Activated CD4-positive, alpha-beta T cell treated with anti-CD3 and anti-CD28 coated beads, Interleukin-2, amount 10 ng/mL, durations not matched to agents 7 days and 5 days (primary cell): ENCODE measurements at places on chromosomes 3 and 15.

DNA sequence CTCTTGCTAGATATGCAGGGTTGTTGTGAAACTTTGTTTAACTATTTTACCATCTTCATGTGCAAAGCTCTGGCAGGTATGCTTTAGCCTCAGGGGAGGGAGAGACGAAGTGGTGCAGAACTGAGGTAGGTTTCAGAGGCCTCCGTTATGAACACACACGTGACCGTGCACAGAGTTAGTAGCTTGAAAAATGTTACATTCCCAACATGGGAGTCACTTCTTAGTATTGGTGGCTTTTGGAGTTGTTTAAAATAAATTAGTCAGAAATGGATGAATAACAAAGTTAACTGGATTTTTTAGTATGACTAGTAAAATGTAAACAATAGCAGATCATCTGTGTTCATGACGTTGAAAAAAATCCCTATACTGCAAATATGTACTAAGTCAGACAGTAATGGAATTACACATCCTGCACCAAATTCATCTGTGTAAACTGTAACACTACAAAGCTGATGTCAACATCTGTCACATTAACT lies 279.6 kb downstream of the KLF13 start:
- DNase-seq, result no peak

DNA sequence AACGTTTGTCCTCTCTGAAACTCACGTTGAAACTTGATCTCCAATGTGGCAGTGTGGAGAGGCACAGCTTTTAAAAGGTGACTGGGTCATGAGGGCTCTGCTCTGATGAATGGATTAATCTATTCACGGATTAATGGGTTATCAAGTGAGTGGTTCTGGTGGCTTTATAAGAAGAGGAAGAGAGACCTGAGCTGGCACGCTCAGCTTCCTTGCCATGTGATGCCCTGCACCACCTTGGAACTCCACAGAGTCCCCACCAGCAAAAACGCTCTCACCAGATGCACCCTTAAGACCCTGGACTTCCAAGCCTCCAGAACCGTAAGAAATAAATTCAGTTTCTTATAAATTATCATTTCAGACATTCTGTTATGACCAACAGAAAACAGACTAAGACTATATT lies 2.6 kb downstream of the PPP1R2 start:
- DNase-seq, result no peak

- DNase-seq, result no peak
Measured at GRCh38 chr15:27238209-27238608, 267.2 kb downstream of the GABRG3 start.

- DNase-seq, result no peak
Measured at GRCh38 chr15:91268510-91268909, 168.5 kb downstream of the SV2B start.

- no peak for DNase-seq
Measured at GRCh38 chr3:65028024-65028423, 340.2 kb upstream of the ADAMTS9 start.

- no peak for DNase-seq
Measured at GRCh38 chr15:71151081-71151480, 35.8 kb downstream of the THSD4 start.

GRCh38 chr15:54836052-54836795 lies 360.5 kb downstream of the RSL24D1 start:
- no peak for DNase-seq

DNA sequence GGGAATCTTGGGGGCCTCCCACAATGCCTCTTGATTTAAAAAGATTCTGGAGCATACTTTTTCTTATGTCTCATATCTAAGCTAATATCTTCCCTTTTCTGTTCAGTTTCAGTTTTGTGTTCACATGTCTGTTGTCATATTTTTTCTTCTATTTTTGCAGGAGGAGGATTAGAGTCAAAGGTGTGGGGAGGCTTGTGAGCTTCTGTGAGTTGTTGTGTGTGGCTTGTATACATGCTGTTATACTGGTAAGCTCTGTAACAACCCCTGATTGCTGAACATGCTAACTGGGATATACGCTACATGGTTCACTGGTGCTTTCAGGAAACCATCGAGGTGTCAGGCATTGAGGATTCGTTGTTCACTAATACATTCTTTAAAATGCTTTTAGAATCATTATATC lies 83.5 kb downstream of the SLC25A26 start:
- DNase-seq, result no peak

DNA sequence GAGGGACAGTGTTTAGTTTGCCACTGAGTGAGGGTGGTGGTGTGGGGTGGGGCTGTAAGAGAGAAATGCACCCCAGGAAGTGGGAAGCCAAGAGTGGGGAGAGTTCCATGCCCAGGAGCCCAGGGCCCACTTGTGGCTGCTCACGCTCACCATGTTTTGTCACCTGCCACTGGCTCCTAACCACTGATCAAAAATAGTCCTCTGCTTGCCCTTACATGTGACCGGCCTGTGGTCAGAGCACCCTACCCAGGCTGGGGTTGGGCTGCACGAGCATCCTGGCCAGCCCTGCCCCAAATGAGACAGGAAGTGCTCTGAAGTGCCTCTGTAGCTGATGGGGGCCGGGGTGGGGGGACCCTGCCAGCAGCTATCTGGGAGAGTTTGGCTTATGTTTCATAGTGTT lies 216.3 kb downstream of the RPLP1 start:
- peak; percentile 43 for DNase-seq

- no peak for DNase-seq
Measured at GRCh38 chr3:172630316-172630715, 80.6 kb downstream of the NCEH1 start.

DNA sequence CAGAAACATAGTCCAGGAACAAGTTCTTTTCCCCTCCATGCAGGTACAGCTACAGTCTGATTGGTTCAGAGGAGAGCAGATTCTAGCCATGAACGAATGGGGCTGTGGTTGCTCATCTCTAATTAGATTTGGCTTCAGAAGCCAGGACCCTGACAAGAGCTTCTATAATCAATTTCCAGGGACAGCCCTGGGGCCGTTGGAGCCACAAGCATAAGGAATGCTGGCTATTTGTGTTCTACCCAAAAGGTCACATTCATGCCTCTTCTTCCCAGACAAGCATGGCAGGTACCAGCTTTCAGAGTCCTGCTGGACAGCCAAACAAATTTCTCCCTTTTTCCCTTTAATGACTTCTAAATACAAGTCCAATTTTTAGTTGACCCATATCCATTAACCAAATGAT lies 215.5 kb upstream of the LRTM1 start:
- no peak for DNase-seq

GRCh38 chr3:36193448-36193847 lies 186.9 kb upstream of the STAC start:
- no peak for DNase-seq

GRCh38 chr15:59791755-59792154 lies 102.6 kb upstream of the BNIP2 start:
- no peak for DNase-seq

DNA sequence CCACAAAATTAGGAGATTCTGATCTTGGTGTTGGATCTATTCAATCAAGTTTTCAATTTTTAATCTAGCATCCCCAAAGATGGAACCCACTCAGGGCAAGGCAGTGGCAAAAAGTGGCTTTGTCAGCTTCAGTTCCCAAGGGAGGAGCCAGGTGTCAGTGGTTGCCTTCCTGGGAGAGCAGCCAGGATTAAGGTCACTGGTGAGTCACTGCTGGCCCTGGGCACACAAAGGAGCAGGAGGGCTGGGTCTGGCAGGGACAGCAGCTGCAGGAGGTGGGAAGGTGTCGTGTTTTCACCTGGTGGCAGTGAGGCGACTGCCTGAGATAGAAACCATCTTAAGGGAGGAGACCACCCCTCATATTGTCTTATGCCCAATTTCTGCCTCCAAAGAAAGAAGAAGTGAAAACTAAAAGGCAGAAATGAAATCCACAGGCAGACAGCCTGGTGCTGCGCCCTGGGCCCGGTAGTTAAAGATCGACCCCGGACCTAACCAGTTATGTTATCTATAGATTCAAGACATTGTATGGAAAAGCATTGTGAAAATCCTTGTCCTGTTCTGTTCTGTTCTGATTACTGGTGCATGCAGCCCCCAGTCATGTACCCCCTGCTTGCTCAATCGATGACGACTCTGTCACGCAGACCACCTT lies 5.9 kb upstream of the KLHL25 start:
- DNase-seq, result no peak

- DNase-seq, result no peak
Measured at GRCh38 chr15:69094124-69094921, 66.1 kb upstream of the GLCE start.

DNA sequence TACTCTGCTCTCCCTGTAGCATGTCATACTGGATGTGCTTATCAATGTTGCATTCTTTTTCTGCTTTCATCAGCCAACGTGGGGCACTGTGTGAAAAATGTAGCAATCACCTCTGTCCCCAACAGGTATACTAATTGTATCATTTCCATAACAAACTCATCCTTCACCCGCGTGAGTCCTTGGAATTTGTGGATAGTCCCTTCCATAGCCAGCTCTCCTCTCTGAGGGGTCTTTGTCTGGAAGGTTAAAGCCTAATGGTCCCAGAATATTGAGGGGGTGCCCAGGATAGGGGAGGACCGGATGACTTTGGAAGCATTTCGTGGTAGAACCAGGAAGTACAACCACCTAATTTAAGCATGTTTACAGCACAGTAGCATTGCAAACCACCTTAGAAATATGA lies 124.6 kb downstream of the FOXB1 start:
- no peak for DNase-seq

DNA sequence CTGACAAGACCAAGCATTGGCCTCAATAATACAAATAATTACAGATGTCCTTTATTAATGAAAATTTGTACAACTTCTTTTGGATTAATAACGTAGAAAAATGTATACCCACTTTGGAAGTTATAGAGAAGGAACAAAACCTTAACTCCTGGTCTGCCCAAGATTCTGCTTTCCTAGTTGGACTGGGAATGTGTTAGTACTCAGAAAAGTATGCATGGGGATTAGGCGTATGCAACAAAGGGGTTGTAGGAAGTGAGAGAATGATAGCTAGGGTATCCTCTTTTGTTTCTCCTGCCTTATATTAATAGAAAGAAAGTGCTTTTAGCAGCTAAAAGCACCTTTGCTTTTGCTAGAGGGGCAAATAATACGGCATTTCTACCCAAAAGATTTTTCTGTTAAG lies 116.2 kb upstream of the LRRFIP2 start:
- DNase-seq, result no peak

DNA sequence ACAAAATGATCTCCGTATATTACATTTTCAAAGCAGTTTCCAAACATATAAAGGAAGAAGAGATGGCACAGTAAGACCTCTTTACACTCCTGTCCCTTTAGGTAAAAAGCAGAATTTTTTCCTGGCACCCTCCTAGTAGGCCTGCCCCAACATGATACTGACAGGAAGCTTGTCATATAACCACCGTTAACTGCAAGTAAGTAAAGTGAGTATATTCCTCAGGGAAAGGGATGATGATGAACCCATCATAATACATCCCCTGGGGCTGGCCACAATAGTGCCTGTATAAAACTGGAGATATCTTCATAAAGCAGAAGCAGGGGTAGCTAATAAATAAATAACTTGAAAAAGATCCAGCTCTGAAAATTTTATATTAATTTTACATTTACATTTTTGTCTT lies 893.0 kb downstream of the DIPK2A start:
- DNase-seq, result no peak

- DNase-seq, result no peak
Measured at GRCh38 chr3:158991146-158991705, 189.4 kb downstream of the MFSD1 start.

- no peak for DNase-seq
Measured at GRCh38 chr3:144324076-144324475, 352.5 kb downstream of the DIPK2A start.

DNA sequence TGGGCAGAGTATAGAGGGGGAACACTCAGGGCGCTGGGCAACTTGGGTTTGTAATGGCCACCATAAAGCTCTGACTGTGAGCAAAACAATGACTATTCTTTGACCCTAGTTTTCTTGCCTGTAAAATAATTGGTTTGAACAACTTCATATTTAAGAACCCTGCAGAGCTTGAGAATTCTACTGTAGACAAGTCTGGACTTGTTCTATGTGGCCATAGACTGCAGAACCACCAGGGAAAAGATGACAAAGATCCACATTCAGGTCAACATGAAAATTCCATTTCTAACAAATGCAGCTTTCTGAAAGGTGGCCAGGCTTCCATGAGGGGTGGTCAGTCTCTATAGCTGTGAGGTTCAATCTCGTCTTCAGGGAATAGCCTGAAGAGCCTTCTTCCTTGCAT lies 239.4 kb upstream of the LRRN1 start:
- no peak for DNase-seq

DNA sequence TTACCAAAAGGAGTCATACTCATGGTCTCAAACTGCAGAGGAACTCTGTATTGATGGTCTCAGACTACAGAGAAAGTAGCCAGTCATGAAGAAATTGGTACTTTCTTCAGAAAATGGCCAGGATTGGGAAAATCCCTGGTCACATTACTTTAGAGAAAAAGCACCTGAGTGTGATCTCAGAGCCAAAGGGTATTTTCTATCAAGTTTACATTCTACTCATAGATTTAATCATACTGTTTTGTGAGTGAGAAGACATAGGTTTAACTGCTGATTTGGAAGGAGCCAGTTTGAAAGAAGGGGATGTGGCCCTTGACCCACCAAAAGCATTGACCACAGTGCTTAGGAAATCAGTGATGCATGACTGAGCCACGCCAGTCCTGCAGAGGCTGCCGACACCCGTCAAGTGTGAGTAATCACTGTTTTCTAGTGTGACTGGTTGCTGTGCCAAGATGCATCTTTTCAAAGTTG lies 203.6 kb downstream of the AKAP13 start:
- DNase-seq, result no peak

DNA sequence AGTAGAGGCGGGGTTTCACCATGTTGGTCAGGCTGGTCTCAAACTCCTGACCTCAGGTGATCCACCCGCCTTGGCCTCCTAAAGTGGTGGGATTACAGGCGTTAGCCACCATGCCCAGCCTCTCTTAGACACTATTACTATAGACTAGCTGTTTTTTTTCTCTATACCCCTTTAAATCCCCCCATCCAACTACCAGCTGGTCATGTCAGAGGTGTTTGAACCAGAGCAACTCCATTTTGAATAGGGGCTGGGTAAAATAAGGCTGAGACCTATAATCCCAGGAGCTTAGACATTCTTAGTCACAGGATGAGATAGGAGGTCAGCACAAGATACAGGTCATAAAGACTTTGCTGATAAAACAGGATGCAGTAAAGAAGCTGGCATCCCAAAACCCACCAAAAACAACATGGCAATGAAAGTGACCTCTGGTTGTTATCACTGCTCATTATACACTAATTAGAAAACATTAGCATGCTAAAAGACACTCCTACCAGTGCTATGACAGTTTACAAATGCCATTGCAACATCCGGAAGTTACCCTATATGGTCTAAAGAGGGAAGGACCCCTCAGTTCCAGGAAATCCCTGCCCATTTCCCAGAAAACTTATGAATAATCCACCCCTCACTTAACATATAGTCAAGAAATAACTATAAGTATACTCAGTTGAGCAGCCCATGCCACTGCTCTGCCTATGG lies 57.8 kb upstream of the GPD1L start:
- no peak for DNase-seq

GRCh38 chr3:55283441-55283925 lies 203.6 kb downstream of the WNT5A start:
- no peak for DNase-seq

- no peak for DNase-seq
Measured at GRCh38 chr3:185188816-185189215, 36.0 kb upstream of the C3orf70 start.

GRCh38 chr3:99419116-99419515 lies 219.3 kb upstream of the COL8A1 start:
- no peak for DNase-seq

GRCh38 chr3:10582733-10583132 lies 77.3 kb upstream of the ATP2B2 start:
- DNase-seq, result no peak
